ENCODE measurements at places on chromosomes 16 and 17. TPM values are rescaled to one million over a fixed set of nuclear protein-coding genes. Genes with fewer than 3 reads are reported as not detected.

Gene UBFD1
- 71.0 TPM for total RNA-seq

Gene SOX9
- 12.9 TPM for total RNA-seq

Gene MMP25
- total RNA-seq = not detected

Gene LRRC37A
- 2.5 TPM for total RNA-seq

Gene MYO15B
- total RNA-seq = 6.1 TPM

Gene NETO2
- total RNA-seq = 4.3 TPM

Gene TMIGD1
- total RNA-seq = not detected

Gene ITGA2B
- total RNA-seq = 0.15 TPM
